ENCODE measurements at places on chromosomes 1 and 21.
A peak's percentile ranks its signal among the peaks of the same experiment; 100 is the strongest.

GRCh38 chr1:89087241-89087640 lies 22.2 kb upstream of the GBP1 start:
- DNase-seq, result no peak

DNA sequence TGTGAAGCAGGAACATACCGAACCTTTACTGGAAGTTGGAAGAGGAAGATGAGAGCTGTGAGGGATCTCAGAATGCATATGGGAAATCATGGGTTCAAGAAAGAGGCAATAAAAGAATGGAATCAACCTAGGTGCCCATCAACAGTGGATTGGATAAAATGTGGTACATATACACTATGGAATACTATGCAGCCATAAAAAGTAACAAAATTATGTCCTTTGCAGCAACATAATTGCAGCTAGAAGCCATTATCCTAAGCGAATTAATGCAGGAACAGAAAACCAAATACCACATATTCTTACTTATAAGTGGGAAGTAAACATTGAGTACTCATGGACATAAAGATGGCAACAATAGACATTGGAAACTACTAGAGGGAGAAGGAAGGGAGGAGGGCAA lies 40.4 kb downstream of the NIBAN1 start:
- DNase-seq, result no peak

GRCh38 chr1:155011437-155012025 lies 8.9 kb downstream of the ZBTB7B start:
- DNase-seq, result no peak

DNA sequence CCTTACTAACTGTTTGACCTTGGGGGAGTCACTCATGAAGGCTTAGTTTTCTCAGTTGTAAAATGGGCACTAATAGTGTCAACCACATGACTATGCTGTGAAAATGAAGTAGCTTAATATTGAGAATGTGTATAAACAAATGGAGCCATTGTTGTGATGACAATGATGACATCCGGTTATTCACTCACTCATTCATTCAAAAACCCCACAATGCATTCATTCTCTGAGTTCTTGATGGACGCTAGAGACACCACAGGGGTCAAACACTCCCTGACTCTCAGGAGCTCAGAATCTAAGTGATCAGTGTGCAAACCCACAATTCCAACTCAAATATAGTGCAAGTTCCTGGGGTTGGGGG lies 138.9 kb downstream of the FOXD2 start:
- no peak for DNase-seq

DNA sequence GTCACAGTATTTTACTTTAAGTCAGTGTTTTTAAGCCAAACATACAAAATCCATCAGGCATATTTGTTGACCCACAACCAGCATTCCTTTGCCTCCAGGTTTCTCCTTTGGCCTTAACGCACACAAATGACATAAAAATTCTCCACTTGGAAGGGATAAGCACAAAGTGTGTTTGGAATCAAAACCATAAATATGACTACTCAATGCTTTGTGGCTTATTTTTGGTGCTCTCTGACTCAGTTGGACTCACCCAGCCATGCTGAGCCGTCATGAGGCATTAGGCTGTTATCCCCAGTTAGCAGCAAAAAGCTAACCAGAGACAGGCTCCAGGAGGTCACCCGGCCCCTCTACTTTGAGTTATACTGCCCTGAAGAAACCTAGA lies 948 bp downstream of the PRUNE1 start:
- peak; percentile 74 for DNase-seq

DNA sequence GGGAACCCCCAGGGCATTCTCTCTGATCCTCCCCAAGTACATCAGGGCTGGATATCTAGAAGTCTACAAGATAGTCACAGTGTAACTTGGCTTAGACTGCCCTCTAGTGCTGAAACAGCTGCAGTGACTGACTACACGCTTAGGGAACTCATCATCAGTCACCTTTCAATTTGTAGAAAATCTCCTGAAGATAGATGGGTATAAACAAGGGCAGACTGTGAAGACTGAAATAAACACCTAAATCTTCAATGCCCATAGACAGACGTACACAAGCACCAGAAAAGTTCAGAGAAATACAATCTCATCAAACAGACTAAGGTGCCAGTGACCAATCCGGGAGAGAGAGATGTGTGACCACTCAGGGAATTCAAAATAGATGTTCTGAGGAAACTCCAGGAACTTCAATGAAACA lies 46.6 kb downstream of the PACC1 start:
- peak; percentile 78 for DNase-seq

GRCh38 chr1:89781494-89782126 lies 39.2 kb upstream of the LRRC8D start:
- DNase-seq, result no peak

- DNase-seq, result no peak
Measured at GRCh38 chr1:53992085-53992874, 25.7 kb downstream of the LDLRAD1 start.

- peak; percentile 45 for DNase-seq
Measured at GRCh38 chr1:223819730-223820514, 25.8 kb downstream of the TP53BP2 start.

DNA sequence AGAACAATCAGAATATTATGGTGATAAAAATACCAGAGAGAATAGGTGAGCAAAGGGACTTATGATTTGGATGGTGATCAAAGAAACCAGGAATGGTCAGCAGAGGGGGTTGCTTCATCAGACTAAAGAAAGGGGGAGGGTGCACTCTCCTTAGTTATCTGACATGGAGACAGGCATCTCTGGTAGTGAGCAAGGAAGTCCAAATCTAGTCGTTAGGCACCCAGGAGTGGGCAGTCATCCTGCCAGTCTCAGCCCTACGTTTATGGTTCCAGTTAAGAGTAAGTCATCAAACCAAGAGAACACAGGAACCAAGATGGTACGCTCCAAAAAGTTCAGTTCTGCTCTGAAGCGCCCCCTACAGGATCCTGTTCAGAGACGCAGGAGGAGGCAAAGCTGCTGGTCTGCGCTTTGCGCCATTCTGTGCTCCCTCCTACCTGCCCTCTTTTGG lies 28.6 kb downstream of the EBNA1BP2 start:
- no peak for DNase-seq

GRCh38 chr1:224609333-224609732 lies 6.8 kb upstream of the CNIH3 start:
- no peak for DNase-seq

DNA sequence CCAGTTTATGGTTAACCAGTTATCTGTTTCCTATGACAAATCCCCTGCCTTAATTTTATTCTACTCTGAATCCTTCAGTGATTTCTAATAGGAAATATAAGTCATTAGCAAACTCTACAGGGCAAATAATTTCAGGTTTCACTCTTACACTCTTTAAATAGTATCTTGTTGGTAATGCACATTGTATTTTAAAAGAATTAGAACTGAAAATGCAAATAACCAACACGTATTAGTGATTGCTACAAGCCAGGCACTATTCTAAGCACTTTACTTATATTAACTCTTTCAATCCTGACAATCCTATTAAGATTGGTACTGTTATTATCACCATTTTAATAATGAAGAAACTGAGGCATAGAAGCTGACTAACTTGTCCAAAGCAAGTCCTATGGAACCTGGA lies 48.3 kb upstream of the LHX8 start:
- DNase-seq, result no peak

GRCh38 chr1:65791801-65792668 lies 660 bp upstream of the PDE4B start:
- DNase-seq, result peak; percentile 39

DNA sequence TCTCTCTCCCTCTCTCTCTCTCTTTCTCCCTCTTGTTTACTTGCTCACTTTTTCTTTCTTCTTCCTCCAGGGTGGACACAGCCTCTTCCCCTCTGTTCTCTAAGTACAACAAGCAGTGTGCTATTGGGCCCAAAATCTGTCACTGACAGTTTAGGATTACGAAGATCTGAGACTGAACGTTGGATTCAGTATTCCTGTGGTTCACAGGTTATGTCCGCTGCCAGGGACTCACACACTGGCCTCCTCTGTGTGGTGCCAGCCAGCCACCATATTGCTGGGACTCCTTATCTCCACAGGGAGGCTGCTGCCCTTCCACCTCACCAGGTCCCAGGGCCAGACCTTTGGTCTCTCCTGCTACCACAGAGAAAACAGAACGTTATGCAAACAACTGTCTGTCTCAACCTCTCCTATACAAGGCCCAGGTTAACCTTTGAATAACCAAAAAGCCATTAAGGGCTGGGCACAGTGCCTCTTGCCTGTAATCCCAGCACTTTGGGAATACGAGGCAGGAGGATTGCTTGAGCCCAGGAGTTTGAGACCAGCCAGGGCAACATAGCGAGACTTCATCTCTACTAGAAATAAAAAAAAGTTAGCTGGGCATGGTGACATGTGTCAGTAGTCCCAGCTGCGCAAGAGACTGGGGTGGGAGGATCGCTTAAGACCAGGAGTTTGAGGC lies 171.9 kb upstream of the RAB4A start:
- no peak for DNase-seq

DNA sequence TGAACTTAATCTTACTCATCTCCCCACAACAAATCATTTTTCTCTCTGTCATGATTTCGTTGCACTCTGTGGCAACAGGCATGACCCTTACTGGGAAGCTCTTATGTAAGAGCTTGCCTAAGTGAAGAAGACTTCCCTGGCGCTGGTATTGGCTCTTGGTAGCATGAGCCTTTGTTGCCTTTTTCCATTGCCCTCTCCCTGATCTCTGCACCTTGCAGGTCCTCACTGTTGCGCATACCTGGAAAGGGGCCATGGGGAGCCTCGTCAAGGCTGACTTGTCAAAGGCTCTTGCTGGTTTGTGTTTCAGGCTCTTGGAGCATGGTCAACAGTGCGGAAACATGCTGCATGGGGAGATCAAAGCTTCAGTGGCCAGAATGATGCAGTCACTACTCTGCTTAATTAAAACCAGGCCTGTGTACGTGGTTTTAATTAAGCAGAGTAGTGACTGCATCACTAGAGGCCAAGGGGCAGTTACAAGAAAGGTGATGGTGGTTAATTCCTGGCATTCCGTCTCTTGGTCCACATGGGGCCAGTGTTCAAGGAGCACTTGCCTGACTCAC lies 141.3 kb downstream of the SPATA46 start:
- peak; percentile 66 for DNase-seq

GRCh38 chr21:31410499-31411131 lies 66.6 kb upstream of the TIAM1 start:
- DNase-seq, result no peak

GRCh38 chr1:219189021-219189824 lies 15.5 kb downstream of the LYPLAL1 start:
- DNase-seq, result peak; percentile 88

GRCh38 chr1:55717111-55717510 lies 501.9 kb upstream of the USP24 start:
- DNase-seq, result peak; percentile 55

DNA sequence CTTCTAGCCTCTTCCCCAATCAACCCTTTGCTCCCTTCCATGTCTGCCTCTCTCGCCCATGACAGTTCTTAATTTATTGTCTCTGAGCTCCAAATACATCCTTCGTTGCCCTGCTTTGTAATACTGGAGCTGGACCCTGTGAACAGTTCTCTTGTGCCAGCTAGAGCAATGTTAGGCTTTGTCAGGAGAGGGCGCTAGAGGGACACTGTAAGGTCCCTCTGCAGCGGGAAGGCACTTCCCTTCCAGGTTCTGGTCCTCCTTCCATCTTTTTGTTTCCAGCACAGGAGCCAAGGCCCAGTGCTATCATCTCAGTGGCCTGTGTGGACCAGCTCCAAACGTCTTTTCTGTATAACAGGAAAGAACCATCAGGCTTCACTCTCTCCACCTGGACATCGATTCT lies 95.9 kb downstream of the PTPRU start:
- DNase-seq, result peak; percentile 37

- no peak for DNase-seq
Measured at GRCh38 chr1:230334447-230334837, 91.7 kb downstream of the PGBD5 start.

- DNase-seq, result no peak
Measured at GRCh38 chr1:183883623-183884022, 78.7 kb downstream of the RGL1 start.

- DNase-seq, result peak; percentile 86
Measured at GRCh38 chr1:168112673-168113305, 23.9 kb downstream of the GPR161 start.

- DNase-seq, result no peak
Measured at GRCh38 chr1:17108786-17109185, 10.5 kb downstream of the PADI2 start.

GRCh38 chr1:190738317-190738716 lies 260.7 kb upstream of the BRINP3 start:
- peak; percentile 1 for DNase-seq

GRCh38 chr21:37204580-37204979 lies 62.6 kb downstream of the VPS26C start:
- no peak for DNase-seq

GRCh38 chr1:119767486-119767885 lies 1.2 kb downstream of the HMGCS2 start:
- no peak for DNase-seq

DNA sequence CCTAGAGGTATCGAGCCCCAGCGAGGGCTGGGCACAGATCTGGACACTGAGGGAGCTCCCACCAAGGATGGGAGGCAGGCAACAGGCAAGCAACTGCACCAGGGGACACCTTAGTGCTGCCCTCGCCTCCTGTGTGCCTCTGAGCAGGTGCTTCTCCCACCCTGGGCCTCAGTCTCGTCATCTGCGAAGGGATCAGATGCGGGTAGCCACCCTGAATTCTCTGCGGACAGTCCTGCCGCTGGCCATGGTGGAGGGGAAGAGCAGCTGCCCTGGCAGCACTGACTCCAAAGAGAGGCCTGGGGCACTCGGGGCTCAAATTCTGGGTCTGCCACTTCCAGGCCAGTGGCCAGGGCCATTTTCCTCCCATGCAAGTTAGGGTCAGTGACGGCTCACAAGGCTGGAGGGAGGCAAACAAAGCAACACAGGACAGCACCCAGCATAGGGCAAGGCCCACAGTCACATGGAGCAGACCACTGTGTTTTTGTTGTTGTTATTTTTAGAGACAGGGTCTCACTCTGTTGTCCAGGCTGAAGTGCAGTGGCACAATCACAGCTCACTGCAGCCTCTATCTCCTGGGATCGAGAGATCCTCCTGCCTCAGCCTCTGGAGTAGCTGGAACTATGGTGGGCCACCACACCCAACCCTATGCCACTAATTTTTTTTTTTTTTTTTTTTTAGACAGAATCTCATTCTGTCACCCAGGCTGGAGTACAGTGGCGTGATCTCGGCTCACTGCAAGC lies 7.1 kb upstream of the SDC3 start:
- no peak for DNase-seq

GRCh38 chr1:2611031-2611501 lies 21.8 kb downstream of the MMEL1 start:
- DNase-seq, result peak; percentile 13

- DNase-seq, result no peak
Measured at GRCh38 chr1:24872061-24872850, 57.8 kb downstream of the RUNX3 start.

DNA sequence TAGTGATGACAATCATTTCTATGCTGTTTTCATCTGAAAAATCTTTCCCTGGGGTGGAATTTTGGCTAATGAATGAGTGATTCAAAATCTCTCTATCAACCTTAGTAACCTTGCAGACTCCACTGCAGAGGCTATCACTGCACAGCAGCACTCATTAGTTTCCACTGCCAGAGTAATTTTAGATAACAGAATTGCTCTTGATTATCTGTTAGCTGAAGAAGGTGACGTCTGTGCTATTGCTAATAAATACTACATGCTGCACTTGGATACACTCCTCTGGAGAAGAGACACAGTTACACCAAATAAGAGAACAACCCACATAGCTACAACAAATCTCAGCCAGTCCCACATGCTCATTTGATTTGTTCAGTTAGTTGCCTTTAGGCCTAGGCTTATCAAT lies 1348.4 kb downstream of the NCAM2 start:
- no peak for DNase-seq

GRCh38 chr1:150165622-150166612 lies 16.2 kb downstream of the PLEKHO1 start:
- DNase-seq, result peak; percentile 61

GRCh38 chr1:113226148-113226547 lies 153.2 kb downstream of the LRIG2 start:
- DNase-seq, result peak; percentile 31

- no peak for DNase-seq
Measured at GRCh38 chr1:189021577-189021976, 1456.1 kb downstream of the BRINP3 start.
